ENCODE measurements at places on chromosomes 3 and 15. TPM values are rescaled to one million over a fixed set of nuclear protein-coding genes. Genes with fewer than 3 reads are reported as not detected.

TAMM41 gene
- total RNA-seq = 9.6 TPM

- H3K4me1 ChIP-seq = no peaks in the 10 kb centered on the region
- no peaks in the 10 kb centered on the region for H3K27me3 ChIP-seq
- H3K36me3 ChIP-seq = no peaks in the 10 kb centered on the region
- no peak overlapping the region for H3K4me3 ChIP-seq
- H3K27ac ChIP-seq = no peak overlapping the region
- DNase-seq = no peak
Measured at GRCh38 chr3:171159024-171159821, 132.7 kb upstream of the SLC2A2 start.

- H3K27ac ChIP-seq = no peak overlapping the region
- DNase-seq = no peak
- no peak overlapping the region for H3K4me3 ChIP-seq
- H3K4me1 ChIP-seq = no peaks in the 10 kb centered on the region
- H3K27me3 ChIP-seq = no peaks in the 10 kb centered on the region
- H3K36me3 ChIP-seq = no peaks in the 10 kb centered on the region
Measured at GRCh38 chr3:183868796-183869195, 15.9 kb downstream of the PARL start.

GRCh38 chr3:106120356-106120755 is 251.5 kb upstream of the CBLB start:
- DNase-seq = no peak
- no peaks in the 10 kb centered on the region for H3K36me3 ChIP-seq
- peaks cover 19% of the 10 kb centered on the region for H3K4me1 ChIP-seq
- H3K27ac ChIP-seq = no peak overlapping the region
- no peaks in the 10 kb centered on the region for H3K27me3 ChIP-seq
- no peak overlapping the region for H3K4me3 ChIP-seq

DNA sequence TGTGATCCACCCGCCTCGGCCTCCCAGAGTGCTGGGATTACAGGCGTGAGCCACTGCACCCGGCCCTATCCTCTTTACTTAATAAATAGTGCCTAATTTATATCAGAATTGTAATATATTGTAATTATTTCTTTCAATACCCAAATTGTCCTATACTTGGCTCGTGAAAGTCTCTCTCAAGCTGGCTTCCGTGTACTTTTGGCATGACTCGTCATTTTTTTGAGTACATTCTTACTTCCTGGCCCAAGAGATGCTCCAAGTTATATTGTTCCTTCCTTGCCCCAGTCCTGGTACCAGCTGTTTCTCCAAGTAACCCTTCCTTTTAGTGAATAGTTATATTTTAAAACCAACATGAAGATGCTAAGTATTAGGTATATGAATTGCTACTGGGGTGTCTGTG is 366.7 kb downstream of the LSAMP start:
- no peak overlapping the region for H3K27ac ChIP-seq
- H3K27me3 ChIP-seq = no peaks in the 10 kb centered on the region
- no peak overlapping the region for H3K4me3 ChIP-seq
- no peaks in the 10 kb centered on the region for H3K4me1 ChIP-seq
- DNase-seq = no peak

- H3K4me1 ChIP-seq = no peaks in the 10 kb centered on the region
- H3K27ac ChIP-seq = peak overlapping the region; percentile 55
- H3K4me3 ChIP-seq = no peak overlapping the region
- no peaks in the 10 kb centered on the region for H3K36me3 ChIP-seq
- no peaks in the 10 kb centered on the region for H3K27me3 ChIP-seq
- no peak for DNase-seq
Measured at GRCh38 chr3:40770061-40770460, 245.3 kb downstream of the ZNF621 start.

All from esophagus squamous epithelium (tissue), 5 donors.